Stimulated activated CD4-positive, alpha-beta T cell treated with anti-CD3 and anti-CD28 coated beads, Interleukin-1b, Interleukin-23, amount 100 ng/mL, for 24 hours (primary cell): ENCODE measurements at places on chromosomes 6 and 20.

DNA sequence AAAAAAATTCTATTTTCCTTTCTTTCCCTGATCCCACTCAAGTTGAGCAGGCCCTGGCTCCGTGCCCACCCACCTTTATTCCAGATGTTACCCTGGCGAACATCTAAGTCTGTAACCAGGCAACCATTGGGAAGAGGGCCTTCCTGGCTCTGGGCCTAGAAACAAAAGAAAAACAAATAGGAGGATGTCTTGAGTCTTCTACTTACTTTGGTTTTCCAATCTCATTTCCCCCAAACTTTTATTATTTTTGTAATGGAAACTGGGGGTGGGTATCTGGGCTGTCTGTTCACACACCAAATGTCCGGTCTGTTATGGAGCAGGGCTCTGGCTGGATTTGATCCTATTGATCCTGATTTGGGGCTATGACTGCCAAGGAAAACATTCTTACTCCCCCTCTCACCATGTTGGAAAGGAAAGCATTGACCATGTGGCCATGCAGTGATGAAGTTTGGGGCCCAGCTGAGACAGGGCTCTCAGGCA lies 744.1 kb downstream of the DHX35 start:
- no peak for DNase-seq

DNA sequence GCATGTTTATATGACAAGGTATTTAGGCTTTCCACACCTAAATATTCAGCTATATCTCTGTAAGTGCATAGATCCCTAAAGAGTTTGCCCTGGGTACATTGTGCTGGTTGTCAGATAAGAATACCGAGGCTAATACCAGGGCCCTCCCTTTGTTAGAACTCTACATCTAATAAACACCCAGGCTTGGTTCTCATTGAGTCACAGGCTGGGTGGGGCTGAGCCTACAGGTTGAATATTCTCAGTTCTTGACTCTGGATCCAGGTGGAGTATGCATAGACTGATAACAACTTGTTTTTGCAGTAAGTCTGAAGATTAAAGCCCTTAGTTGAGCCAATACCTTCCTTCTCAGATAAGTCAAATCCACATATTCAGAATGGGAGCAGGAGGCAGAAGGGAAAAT lies 312.2 kb upstream of the FLRT3 start:
- DNase-seq, result no peak

DNA sequence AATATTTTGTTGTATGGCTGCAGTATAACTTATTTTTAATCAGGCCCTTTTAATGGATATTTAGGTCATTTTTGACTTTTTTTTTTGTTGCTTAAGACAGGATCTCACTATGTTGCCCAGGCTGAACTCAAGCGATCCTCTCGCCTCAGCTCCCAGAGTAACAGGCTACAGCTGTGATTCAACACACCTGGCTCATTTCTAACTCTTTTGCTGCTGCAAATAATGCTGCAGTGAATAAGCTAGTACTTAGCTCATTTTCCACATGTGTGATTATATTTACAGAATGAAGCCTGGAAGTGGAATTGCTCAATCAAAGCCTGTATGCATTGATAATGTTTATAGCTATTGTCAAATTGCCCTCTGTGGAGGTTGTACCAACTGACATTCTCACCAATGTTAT lies 1.1 kb downstream of the GTSF1L start:
- no peak for DNase-seq

DNA sequence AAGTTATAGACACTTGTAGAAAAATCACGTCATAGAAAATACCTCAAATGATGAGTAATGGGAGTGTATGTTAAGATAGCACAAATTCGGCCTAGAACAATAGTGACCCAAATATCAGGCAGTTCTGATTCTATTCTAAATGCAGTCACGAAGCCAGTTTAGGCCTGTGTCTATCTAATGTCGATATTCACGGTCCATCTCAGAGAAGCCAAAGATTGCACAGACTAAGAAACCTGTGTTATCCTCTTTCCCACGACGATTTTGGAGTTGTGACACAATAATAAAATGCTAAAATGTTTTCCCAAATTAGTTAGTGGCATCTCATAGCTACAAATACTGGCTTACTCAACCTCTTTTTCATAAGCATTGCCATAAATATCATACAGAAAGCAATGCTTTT lies 4.0 kb downstream of the HIVEP2 start:
- no peak for DNase-seq

DNA sequence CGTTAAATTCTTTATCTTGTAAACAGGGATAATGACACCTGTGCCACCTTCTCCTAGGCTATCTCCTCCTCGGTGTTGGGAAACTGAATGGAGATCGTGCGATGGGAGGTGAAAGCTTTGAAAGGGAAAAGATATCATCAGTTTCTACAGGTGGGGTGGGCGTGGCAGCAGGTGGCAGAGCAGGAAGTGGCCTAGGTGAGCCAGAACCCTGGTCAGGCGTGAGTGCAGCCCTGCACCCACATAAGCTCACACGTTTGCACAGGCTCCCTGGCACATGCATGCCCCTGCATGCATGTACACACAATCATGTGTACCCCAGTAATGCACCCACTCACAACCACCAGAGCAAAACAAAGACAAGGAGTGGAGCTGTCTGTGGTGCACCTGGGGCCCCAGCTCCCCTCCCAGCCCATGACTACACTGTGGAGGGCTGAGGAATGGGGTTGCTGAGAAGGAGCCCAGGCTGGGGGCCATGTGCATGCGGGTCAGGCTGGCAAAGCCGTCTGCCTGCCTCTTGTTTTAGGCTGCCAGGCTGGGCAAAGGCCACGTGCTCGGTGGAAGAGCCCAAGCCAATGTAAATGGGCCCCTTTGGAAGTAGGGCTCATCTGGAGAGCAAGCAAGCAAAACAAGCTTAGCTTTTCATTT lies 61.5 kb downstream of the TFAP2C start:
- no peak for DNase-seq

- no peak for DNase-seq
These were observed 67.8 kb downstream of the SYNDIG1 start for GRCh38 chr20:24537210-24537609.

DNA sequence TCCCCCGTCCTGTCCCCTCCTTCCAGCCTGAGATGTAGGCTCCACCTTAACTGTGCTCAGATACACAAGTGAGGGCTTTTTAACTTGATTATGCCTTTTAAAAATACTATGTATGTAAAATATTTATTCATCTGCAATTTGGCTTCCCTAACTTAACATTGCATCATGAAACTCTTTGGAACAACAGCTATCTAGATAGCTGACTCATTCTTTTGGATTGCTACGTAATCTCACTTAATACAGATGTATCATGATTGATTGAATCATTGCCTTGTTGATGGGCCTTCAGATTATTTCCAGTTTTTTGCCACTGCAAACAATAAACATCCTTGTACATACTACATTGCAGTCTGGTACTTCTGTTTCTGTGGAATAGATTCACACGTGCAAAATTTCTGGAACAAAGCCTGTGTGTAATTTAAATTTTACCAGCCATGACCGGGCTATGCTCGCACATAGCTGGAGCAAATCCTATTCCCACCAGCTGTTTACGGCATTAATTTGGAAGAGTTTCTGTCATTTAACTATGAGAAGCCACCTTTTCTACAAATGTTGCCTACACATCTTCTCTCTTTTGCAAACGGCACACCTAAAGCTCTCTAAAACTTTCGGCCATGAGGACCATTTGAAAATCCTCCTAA lies 6.5 kb downstream of the PRND start:
- no peak for DNase-seq

DNA sequence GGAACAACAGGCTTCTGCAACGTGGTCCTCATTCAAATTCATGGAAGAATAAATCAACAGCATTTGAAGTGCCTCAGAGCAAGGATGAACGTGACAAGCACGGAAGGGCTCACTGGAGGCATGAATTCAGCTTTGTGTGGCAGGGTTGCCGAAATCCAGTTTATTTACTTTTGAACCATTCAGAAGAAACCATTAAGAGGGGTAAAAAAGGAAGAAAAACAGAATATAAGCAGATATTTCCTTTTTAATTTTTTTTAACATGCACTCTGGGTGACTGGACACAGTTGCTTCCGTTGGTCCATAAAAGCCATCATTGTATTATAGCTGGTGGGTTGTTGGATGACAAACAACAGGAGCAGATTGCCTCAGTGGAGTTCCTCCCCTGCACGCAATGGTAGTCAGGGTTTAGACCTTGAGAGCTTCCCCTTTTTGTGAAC lies 17.3 kb upstream of the SNRPB2 start:
- no peak for DNase-seq

- no peak for DNase-seq
These were observed 3.9 kb upstream of the SRSF3 start for GRCh38 chr6:36590237-36590636.

DNA sequence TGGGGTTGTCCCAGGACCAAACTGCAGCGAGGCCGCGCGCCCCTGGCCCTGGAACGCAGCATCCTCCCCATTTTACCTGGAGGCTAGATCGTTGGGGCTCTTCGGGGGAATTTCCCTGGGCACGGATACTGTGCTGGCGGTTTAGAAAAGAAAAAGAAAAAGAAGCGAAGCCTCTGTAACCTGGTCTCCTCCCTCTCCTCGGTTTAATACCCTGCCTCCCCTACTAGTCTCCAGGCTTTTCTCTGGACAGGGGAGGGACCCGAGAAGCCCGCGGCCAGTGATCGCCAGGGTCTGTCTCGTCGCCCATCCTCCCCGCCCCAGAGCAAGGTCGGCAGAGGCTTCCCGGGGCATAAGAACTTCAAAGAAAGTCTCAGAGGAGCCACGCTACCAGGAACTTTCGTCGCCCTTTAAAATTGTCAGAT lies 6.1 kb upstream of the LAMP5 start:
- DNase-seq, result no peak

DNA sequence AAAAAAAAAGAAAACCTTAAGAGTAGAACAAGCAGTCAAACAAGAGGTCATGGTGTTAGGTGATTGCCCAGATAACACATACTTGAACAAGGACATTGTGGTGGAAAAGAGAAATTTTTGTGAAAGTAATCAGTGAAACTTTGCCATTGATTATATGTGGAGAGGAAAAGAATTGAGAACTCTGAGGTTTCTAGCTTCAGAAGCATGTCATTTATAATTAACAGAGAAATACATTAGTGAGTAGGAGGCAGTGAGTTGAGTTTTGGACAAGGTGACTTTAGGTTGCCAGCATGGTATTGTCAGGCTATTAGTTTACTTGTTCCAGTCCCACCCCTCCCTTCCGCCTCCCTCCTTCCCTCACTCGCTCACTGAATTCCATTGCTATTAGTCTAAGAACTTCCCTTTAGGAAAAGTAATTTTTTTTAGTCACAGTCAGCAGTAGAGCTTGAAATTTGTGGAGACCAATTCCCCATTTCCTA lies 17.2 kb downstream of the TAB2 start:
- DNase-seq, result no peak

DNA sequence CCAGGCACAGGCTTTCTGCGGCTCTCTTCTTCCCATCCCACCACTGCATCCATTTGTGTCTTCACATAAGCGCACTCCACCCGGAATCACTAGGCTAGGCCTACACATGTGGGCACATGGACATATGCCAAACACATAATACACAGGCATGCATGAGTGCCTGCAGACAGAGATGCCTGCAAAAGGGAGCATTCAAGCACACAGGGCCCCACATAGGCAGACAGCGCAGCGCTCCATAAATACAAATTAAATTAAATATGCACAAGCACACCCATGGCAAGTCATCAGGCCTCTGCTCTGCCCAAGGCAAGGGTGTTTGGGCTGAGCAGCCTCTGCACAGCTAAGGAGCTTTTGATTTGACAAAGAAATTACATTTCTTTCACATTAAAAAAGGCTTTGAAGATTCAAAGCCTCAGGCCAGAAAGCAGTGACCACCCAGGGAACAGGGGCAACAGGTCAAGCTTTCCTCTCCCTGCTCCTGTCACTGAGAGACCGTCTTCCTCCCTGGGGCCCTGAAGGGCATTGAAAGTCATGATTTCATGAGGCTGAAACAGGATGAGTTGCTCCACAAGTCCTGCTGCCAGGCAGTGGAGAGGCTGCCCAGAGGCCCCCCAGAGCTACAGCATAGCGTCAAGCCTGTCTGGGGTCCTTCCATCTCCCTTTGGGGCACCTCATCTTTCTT lies 134.2 kb upstream of the LRFN2 start:
- no peak for DNase-seq

DNA sequence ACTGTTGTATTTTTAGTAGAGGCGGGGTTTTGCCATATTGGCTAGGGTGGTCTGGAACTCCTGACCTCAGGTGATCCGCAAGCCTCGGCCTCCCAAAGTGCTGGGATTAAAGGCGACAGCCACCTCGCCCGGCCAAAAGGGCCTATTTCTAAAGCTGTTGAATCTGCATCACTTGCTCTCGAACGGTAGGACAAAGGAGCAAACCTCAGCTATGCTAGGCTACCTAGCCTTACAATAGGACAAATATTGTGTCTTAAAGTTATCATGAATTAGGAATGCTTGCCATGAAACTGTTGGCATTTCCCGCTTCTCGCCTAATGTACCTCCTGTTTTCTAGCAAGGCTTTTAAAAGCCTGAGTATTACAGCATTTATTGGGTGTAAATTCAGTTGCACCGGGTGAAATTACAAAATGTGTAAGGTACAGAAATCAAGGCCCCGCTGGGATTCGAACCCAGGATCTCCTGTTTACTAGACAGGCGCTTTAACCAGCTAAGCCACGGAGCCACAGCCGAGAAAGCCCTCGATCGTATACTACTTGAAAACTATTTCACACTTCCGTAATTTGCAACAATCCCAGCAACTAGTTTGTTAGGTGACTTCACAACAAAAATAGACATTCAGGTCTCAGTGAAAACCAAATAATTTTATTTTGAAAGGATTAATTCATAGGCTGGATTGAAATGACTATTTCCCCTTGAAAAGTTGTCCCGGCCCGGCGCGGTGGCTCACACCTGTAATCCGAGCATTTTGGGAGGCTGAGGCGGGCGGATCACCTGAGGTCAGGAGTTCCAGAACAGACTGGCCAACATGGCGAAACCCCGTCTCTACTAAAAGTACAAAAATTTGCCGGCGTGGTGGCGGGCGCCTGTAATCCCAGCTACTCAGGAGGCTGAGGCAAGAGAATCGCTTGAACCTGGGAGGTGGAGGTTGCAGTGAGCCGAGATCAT lies 211.6 kb upstream of the ZNF184 start:
- no peak for DNase-seq

DNA sequence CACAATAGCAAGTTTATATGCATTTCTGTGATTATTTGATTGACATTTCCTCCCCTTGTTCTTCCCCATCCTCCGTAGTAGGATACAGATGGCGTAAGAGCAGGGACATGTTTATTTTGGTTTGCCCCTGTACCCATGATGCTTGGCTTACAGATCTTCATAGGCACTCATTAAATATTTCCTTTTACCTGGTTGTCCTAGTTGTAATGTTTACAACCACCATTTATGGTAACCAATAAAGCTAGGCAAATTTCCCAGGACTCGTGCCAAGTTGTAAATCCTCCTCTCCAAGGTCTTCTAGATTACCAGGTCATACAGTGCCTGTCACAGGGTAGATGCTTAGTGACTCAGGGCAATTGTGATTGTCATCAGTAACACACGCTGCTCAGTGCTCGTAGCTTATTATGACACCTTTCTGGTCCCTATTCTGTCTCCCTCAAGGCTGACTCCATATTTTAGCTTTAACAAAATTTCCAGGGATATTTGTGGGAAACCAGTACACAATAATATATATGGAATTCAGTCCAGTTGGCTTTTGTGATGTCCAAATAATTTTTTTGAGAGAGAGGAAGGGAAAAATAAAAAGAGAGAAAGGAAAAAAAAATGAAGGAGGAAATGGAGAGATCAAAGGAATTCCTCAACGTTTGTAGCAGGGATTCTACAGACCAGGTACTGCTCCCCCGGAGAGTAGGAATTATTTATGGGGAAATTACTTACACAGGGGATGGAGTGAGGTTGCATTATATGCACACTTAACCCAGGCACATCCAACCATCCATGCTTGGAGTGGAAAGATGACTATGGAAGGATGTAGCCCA lies 24.6 kb downstream of the CYP24A1 start:
- DNase-seq, result no peak

- DNase-seq, result no peak
These were observed 111.9 kb upstream of the FOXQ1 start for GRCh38 chr6:1200081-1200408.

GRCh38 chr6:125285936-125286335 lies 15.8 kb downstream of the HDDC2 start:
- no peak for DNase-seq
